ENCODE measurements at places on chromosomes 4 and X.

GRCh38 chrX:135543924-135544323 is 23.5 kb downstream of the INTS6L start:
- peak; percentile 24 for DNase-seq

DNA sequence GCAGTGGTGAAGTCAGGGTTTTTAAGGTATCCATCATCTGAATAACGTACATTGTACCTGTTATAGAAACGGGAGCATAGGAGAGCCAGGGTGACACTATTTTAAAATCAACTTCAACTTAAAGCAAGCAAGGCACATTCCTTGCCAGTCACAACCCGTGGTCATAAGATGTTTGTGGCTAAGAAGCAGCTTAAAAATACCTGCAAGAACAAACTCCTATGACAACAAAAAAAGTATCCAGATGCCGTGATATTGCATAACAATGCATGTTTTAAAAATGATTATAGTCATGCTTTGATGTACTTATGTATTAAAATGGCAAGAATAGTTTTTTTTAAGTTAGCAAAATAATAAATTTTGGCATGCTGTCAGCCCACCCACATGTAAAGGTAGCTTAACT is 16.5 kb upstream of the SYNPO2 start:
- DNase-seq: no peak

GRCh38 chr4:38526412-38526811 is 137.6 kb upstream of the KLF3 start:
- DNase-seq: no peak

DNA sequence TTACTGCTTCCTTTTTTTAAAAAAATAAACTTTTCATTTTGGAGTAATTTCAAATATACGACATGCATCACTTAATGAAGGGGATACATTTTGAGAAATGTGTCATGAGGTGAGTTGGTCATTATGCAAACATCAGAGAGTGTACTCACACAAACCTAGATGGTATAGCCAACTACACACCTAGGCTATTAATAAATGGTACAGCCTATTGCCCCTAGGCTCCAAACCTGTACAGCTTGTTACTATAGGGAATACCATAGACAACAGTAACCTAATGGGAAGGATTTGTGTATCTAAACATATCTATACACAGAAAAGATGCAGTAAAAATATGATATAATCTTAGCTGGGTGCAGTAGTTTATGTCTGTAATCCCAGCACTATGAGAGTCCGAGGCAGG is 29.1 kb downstream of the SETD7 start:
- no peak for DNase-seq

DNA sequence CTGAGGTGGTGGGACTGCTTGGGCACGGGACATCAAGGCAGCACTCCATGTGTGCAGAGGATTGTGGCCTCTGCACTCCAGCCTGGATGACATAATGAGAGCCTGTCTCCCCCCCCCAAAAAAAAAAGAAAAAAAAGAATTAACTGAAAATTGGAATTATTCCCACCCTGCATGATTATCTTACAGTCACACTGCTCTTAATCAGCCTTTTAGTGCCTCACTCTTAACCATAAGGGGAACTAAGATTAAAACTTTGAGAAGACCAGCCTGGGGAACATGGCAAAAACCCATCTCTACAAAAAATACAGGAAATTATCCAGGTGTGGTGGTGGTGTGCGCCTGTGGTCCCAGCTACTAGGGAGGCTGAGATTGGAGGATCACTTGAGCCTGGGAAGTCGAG is 94.6 kb downstream of the UBE2K start:
- no peak for DNase-seq

- DNase-seq: no peak
Measured at GRCh38 chr4:123110685-123111084, 188.3 kb upstream of the NUDT6 start.

GRCh38 chr4:112302320-112303274 is 5.4 kb downstream of the ALPK1 start:
- DNase-seq: no peak

GRCh38 chr4:1260418-1261106 is 11.6 kb upstream of the CTBP1 start:
- no peak for DNase-seq
